ENCODE measurements at places on chromosomes 7 and 10.

DNA sequence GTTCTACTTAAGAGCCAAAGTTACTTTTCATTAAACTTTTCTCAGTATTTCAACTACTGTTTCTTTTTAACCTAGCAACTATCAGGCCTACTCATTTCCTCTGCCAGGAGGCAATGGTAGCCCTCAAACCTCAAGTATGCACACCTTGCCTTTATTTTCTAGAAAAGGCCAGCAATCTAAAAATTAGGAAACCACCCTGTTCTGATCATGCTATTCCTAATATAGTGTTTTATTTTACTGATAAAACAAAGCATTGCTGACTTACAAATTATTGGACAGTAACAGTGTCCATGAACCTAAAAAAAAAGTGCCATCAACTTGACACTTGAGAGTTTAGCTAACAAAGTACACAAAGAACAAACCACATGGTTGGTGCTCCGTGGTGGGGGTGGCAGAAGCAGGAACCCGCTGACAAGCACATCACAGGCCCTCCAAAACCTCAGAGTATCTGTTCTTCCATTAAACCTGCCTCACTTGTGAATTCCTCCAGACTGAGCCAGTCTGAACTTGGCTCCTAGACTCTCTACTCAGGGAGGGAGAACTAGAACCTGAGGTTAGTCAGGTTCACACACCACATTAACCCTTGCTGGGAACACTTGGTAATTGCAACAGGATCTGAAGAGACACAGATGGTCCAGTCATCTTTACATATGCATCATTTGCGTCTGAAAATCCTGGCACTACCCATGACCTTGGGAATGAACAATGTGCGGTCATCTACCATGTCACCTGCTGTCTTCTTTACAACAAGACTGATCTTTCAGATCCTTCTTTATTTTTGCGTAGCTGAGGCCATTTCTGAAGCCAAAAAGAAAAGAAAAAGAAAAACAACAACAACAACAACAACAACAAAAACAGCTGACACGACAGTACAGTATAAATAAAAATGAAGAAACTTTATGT lies 31.9 kb downstream of the PIP4K2A start:
- peak; percentile 75 for DNase-seq

DNA sequence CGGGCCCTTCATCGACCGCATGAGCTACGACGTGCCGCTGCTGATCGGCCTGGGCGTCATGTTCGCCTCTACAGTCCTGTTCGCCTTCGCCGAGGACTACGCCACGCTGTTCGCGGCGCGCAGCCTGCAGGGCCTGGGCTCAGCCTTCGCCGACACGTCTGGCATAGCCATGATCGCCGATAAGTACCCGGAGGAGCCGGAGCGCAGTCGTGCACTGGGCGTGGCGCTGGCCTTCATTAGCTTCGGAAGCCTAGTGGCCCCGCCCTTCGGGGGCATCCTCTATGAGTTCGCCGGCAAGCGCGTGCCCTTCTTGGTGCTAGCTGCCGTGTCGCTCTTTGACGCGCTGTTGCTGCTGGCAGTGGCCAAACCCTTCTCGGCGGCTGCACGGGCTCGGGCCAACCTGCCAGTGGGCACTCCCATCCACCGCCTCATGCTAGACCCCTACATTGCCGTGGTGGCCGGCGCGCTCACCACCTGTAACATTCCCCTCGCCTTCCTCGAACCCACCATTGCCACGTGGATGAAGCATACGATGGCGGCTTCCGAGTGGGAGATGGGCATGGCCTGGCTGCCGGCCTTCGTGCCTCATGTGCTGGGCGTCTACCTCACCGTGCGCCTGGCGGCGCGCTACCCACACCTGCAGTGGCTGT lies 1.2 kb downstream of the SLC18A3 start:
- no peak for DNase-seq

DNA sequence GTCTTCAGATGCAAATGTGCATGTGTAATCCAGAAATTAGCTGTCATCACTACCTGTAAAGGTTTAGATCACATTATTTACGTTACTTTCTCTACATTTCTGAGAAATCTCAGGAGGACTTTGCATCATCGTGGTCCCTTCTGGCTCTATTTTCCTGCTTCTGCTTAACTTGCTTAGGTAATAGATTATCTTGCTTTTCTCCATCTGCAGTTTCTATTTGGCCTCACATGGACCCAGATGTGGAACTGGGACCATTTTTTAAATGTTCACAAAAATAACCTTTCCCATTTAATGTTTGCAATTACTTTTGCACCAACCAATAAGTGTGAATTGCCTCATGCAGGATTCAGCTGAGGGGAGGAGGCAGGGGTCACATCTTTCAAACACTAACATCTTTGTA lies 278.4 kb upstream of the SEMA3C start:
- DNase-seq = no peak

- DNase-seq = no peak
These were observed 36.7 kb downstream of the RAB19 start for GRCh38 chr7:140440593-140440992.

- no peak for DNase-seq
These were observed 66.9 kb downstream of the NXPH1 start for GRCh38 chr7:8500286-8500685.

DNA sequence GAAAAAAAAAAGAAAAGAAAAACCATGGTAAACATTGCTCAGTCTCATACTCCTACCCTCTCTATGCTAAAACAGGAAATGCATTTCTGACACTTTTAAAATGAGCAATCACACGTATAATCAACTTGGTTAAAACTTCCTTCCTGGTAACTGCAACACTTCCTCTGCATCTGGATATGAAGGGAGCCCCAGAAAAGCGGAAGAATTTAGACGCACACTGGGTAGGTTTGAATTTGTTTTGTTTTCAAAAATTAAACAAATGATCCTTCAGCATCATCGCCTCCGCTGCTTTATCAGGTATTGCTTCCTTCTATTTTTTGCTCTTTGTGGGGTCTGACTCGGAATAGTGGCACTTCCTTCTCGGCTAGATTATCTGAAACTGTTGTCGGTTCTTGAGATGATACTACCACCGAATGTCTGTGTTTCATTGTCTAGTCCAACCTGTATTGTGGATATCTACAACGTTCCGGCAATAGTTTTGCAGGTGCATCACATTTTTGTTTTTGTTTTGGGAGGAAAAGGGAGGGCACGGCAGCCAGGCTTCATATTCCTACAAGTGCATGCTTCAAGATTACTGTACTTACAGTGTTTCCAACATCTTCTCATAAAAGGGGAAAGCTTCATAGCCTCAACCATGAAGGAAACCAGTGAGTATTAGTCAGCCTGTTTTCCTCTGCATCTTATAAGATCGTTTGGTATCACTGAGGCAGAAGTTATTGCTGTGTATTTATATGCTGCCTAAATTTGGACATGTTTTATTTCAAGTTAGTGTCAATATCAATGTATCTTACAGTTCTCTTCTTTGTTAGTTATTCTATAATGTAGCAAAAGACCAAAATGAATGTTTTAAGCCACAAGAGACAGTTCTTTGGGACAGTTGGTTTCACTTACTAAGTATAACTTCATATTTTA lies at the start of gene PIK3CG:
TSS of gene PIK3CG (plus strand) at position 153 of the 912 bp plus-strand sequence. CDS start 2,280 bp downstream, outside the sequence.
- DNase-seq = no peak

Measured in T-helper 1 cell (primary cell).